ENCODE measurements at places on chromosomes 7 and 10. TPM values are rescaled to one million over a fixed set of nuclear protein-coding genes. Genes with fewer than 3 reads are reported as not detected.

- peak; percentile 20 for ATAC-seq
Measured at GRCh38 chr10:90313576-90314325, 544.1 kb downstream of the HTR7 start.

SPDYE1 gene
- 0.50 TPM for total RNA-seq

- ATAC-seq: peak; percentile 74
Measured at GRCh38 chr10:132142396-132143161, 44.2 kb upstream of the DPYSL4 start.

DNA sequence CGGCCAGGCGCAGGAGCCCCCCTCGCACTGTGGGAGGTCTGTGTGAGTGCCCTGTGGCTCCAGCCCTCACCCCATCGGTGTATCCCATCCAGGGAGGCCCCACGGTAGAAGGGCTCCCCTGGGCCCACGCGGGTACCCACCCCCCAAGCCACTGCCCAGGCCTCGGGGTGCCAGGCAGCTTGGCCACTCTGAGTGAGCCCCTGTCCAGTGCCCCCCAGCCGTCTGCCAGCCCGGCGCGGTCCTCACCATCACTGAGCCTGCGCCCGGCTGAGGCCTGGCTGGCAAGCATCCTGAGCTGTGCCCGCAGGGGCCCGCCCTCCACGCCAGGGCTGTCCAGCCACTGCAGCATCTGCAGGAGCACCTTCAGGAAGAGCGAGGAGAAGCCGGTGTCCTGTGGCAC is 19.2 kb upstream of the MICALL2 start:
- ATAC-seq: no peak

GRCh38 chr10:53255661-53256205 is 483.1 kb upstream of the MBL2 start:
- no peak for ATAC-seq

Data from motor neuron (in vitro differentiated cells).